ENCODE measurements at places on chromosomes 7 and 10. TPM values are rescaled to one million over a fixed set of nuclear protein-coding genes. Genes with fewer than 3 reads are reported as not detected.

DNA sequence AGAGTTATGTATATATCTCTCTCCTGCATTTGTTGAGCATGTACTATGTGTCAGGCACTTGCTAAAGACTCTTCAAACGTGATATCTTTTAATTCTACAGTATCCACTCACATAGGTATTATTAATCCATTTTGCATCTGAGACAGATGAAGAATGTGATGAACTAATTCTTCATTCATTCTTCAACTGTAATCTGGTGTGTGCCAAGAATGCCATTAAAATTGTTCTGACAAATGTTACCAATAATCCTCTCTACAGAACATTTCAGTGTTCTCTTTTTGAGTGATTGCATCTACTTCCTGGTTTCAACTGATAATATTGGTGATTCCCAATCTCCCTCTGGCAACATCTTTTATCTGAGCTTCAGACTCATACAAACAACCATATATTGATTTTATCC, 18.0 kb upstream of the INHBA start:
- no peak for DNase-seq

GRCh38 chr10:34408381-34408780, 406.7 kb downstream of the PARD3 start:
- DNase-seq = no peak

DNA sequence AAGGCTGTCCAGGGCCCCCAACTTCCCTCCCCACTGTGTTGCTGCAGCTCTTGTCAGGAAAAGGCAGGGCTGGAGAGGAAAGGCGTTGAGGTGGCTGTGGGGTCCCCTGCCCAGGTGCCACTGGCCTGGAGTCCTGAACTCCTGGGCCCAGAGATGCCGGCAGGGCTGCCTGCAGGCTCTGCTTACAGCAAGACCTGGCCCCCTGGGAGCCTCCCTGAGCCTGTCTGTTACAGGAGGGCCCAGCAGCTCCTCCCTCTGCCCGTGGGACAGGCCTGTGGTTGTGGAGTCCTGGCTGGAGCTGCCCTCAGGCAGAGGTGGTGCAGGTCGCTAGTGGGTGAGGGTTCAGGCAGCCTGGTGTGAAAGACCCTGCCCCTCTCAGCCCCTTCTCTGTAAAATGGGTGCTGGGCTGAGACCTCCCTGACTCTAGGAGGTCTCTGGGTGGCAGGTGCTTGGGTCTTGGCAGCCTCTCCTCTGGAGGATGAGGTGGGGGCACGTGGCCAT, 9.9 kb downstream of the ANTXRL start:
- DNase-seq = no peak

DNA sequence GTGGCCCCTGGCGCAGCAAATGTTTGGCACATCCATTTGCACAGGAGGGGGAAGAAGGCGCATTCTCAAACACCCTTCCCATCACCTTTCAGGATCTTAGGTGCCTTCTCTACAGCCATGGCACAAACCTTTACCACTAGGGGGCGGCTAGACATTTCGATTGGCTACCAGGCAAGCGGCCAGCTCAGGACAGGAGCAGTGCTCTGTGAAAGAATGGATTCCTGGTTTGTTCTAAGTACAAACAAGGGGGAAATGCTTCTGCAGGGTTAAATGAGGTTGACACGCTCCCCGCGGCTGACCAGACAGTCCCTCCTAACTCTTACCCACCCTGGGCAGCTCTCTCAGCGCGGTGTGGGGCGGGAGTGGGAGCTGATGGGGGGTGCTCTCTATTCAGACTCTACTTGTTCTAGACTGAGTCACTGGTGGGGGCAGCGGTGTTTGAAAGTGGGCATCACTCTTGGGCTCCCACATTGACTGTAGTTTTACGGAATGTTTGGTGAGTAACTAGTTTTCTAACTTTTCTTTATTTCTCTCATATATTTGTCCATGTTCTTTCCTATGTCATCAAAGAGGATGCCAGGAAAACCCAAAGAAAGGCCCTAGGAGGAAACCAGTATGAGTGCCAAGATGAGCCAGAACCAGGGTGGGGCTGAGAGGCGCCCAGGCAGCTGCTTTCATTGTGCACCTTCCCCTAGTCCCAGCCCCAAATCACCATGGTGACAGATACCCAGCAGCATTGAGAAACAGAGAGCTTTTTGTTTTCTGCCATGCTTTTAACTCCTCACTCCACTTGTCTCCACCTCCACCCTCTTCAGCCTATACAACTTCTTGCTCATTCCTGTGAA, 61.4 kb upstream of the GPR158 start:
- DNase-seq = peak; percentile 72

- no peak for DNase-seq
These were observed 77.6 kb upstream of the LRRC4 start for GRCh38 chr7:128108641-128109423.

- no peak for DNase-seq
These were observed 114.6 kb downstream of the DLG5 start for GRCh38 chr10:77811831-77812430.

DNA sequence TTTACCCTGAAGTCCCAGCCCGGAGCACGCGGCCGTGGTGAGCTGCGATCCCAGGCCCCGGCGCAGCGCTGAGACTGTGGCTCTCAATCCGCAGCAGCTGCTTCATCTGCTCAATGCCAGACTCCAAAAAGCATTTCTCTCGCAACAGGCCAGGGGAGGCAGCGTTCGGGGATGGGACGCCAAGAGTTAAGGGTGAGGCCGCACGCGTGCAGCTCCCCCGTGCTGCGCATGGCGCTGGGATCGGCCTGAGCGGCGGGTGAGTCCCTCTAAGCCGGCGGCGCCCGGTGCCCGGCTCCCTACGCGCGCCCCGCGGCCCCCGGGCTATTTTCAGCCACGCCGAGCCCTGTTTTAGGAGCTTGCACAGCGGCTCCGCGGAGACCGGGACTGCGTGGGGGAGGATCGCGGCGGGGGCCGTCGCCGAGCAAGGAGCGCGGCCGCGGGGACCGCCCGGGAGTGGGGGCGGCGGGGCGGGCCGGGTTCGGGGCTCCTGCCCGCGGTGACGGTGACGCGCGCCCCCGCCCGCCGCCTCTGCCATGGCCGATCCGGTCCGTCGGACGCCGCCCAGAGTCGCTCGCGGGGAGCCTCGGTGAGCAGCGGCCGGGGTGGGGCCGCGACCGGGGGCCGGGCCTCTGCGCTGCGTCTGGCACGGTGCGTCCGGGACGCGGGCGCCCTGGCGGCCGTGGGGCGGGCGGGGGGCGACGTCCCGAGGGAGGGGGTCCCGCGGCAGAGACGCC, 29.4 kb upstream of the JAKMIP3 start:
- peak; percentile 30 for DNase-seq

GRCh38 chr10:3745521-3745920, 39.5 kb downstream of the KLF6 start:
- no peak for DNase-seq

DNA sequence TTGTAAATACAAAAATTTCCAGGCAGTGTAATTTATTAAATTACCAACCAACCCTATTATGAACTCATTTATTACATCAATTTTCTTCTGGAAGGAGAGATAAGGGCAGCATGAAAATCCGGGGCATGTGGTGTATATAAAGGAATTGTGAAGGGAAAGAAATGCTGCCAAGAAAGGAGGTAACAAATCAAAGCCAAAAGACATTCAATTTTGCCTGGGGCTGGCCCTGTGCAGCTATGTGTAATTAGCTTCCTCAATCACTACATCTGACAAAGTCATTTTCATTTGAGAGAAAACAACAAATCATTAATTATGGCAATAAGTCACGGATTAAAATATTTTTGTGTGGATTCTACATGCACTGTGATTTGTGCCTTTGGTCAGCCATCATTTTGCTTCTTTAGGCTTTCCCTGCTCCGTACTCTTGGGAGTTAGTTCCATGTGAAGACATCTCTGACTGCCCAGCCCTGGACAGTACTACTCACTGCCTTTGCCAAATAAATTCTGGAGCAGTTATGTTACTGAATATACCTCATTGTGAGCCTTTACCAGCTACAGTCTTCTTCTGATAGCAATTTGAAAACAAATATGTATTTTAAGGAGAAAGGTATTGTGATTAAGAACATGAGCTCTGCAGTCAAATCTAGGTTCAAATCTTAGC, 191.7 kb downstream of the RELN start:
- DNase-seq = no peak

- no peak for DNase-seq
These were observed 32.6 kb downstream of the CDH23 start for GRCh38 chr10:71429304-71429703.

DNA sequence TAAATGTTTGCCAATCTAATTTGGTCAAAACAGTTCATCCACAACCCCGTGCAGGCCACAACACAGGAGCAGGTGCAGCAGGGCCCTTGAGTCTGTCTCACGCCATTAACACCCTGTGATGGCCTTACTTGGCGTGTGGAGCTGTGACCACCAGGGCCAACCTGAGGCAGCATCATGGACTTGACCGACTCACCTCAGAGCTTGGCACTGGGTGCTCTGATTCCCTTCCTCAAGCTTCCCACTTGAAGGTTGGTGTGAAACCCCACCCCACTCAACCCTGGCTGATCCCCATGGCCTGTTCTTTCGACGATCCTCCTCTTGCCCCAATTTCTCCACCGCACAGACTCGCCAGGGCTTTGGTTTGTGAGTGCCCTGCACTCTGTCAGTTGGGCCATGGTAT, 623.1 kb downstream of the PTPRN2 start:
- DNase-seq = no peak

DNA sequence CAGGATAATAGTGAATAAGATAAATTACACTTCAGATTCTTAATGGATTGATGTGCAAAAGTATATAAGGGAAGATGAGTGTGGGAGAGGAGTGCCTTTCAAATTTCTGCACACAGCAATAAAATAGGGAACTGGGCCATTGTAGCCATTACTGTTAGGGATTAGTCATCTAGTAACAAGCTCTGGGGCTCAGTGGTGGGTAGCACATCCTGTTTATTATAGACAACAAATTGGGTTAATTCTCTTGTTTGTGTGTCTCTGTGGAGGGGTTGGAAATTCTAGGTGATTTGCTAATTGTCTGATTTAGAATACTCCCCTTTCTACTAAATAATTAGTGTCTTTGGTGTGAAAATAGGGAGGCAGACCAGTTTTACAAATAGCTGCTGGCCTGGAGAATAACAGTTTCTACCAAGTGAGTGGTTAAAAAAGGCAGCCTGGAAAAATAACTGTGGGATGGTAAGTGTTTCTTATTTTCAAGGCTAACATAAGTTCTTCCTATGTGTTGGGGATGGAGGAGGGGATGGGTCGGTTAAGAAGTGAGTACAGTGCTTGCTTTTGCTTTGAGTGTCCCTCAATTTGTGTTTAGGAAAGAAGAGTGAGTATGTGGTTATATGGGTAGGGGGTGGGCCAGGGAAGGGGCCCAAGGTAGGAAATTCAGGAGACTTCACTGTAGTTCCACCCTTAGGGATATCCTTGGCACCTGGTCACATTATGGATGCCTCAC, 43.3 kb upstream of the TMEM248 start:
- DNase-seq = no peak

- no peak for DNase-seq
These were observed 517.5 kb downstream of the DNAJB6 start for GRCh38 chr7:157854066-157854891.

GRCh38 chr7:132004529-132004928, 448.1 kb upstream of the PODXL start:
- no peak for DNase-seq

DNA sequence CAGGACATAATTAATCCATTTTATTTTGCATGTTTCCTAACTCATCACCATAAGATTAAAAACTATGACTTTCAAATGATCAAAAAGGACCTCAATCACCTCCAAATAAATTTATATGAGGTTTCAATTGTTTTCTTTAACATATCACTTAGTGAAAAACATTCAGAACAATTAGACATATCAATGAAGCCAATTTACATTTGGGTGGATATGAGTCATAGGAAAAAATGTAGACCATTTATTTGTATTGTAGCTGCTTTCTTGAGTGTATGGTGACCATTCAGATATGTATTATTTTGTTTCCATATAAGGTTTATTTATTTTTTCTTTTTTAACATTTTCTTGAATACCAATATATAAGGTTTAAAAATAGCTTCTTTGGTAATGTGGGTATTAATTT, 13.3 kb upstream of the EXOC6 start:
- DNase-seq = no peak

DNA sequence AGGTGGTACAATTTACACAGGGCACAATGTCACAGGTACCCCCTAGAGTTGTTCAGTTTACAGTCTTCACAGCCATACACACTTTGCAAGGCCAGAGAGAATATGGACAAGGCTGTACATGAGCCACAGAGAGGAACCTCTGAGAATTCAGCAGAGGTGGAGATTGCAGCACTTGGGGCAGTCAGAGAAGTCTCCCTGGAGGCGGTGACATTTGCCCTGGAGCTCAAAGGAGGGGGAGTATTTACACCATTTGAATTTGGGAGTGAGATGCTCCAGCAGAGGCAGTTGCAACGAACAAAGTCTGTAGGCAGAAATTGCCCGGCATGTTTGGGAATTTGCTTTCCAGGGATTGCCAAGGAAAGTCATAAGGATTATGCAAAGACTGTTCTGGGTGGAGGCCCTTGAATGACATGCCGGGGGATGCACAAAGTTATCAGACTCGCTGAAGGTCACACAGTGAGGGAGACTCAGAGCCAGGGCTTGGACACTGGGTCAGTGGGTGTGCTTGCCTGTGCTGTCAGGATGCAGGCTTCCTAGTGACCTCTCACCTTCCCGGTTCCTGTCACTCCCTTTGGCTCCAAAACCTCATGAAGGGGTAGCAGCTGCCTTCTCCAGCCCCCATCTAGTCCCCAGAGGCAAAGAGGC, 160.7 kb upstream of the PCBD1 start:
- no peak for DNase-seq

GRCh38 chr10:45592432-45592831, 80.1 kb downstream of the ZFAND4 start:
- DNase-seq = no peak

DNA sequence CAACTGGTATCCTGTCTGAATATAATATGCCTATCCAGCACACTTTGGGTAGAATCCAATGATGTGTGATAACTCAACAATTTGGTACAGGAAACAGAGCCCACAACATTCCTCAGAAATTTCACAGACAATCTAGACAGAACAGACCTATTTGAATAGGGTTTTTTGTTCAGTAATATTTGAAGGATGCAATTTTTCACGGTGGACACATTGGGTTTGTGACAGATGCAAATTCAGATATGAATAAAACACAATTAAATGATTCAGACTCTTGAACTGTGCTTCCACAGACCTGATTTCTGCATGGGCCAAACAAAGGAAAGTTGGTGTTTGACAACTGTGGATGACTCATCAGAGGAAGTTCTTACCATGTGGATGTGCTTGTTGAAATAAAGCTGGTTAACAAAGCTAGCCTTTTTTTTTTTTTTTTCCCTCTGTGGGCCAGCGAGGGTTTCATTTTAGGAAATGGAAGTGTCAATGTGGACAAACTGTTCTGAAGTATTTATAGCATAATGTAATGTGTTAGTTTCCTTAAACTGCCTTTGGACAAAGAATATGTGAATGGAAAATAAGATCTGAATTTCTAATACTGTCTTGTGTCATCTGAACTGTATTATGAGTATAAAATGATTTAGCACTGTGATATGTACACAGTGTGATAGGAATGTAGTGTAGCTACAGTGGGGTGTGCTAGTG, 43.2 kb upstream of the FAM133B start:
- DNase-seq = peak; percentile 46

CALML3 gene
- not detected for total RNA-seq

AKAP9 gene
- total RNA-seq = 25.3 TPM

MTPN gene
- 123 TPM for total RNA-seq

NUDT13 gene
- 1.6 TPM for total RNA-seq

DOCK1 gene
- total RNA-seq = 0.81 TPM

CFAP46 gene
- 0.16 TPM for total RNA-seq
